ENCODE measurements at places on chromosomes 3 and 15.
A peak's percentile ranks its signal among the peaks of the same experiment; 100 is the strongest.

DNA sequence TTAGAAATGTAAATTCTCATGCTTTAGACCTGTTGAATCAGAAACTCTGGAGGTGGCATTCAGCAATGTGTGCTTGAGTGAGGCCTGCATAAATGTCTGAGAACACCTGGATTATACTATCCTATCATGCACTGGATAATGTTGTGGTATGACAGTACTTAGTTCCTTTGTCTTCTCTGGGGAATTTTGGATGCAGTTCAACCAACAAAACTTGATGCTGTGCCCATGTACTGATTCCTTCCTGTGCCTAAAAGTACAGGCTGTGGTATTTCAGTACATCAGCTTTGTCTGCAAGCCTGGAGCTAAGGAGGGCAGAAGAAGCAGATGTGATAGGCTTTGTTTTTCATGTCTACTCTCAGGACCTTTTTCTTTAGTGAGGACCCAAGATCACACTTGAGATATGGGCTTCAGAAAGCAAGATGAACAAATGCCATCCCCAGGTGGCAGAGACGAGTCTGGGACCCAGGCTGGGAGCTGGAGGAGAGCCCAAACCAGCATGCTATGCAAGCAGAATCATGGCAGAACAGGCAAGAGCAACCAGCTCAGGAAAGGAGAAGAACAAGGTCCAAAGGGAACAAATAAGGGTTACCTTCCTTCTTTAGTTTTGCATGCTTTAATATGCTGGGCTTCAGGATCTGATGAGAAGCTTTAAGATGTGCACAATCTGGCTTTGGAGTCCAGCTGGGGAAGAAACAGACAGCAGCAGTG is 124.7 kb downstream of the MYRIP start:
- no peak for DNase-seq

- DNase-seq, result no peak
Measured at GRCh38 chr3:21893242-21893641, 142.2 kb upstream of the ZNF385D start.

DNA sequence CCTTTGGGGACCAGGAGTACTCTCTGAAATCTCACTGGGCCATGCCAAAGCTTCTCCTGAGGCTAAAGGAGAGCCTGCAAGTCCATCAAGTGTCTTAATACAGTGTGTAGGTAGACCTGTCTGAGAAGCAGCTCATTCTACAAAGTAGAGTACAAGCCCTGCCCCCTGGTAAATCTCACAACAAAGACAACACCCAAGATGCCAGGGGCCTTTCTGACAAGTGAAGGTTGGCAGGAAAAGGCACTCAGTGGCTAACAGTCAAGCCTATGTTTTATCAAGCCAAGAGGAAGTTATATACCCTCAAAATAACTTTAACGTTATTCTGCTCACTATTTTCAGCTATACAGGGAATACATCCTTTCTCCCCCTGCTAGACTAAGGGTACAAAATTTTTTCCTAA is 58.3 kb downstream of the NMNAT3 start:
- no peak for DNase-seq

GRCh38 chr3:4270720-4271119 is 32.4 kb upstream of the SETMAR start:
- no peak for DNase-seq

DNA sequence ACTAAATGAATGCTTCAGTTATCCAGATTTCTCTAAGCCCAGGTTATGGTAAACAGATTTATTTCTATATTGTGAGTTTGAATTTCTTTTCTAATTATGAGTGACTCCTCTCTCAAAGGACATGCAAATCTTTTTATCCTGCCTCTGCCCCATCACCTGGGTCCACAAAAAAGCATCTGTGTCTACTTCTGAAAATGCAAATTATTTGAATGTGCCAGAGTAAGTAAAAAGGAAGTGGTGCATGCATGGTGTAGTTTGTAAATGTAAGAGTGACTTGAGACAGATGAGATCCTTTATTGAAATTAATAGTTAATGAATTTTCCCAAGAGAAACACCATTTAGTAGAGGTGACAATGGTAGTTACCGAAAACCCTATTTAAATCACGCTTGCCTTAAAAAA is 26.9 kb downstream of the MCTP2 start:
- no peak for DNase-seq

DNA sequence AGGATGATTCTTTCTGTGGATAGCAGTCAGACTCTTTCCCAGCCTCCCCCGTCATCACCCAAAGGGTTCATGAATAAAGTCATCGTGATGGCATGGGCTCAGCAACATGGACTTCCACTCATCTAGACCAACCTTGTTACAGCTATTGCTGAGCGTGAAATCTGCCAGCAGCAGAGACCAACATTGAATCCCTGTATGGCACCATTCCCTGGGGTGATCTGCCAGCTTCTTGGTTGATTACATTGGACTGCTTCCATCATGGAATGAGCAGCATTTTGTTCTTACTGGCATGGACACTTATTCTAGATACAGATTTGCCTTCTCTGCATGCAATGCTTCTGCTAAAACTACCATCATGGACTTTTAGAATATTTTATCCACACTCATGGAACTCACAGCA is 195.6 kb upstream of the AZI2 start:
- no peak for DNase-seq

GRCh38 chr15:99763827-99764226 is 30.6 kb upstream of the LYSMD4 start:
- no peak for DNase-seq

GRCh38 chr3:11356269-11356668 is 84.1 kb downstream of the ATG7 start:
- no peak for DNase-seq

DNA sequence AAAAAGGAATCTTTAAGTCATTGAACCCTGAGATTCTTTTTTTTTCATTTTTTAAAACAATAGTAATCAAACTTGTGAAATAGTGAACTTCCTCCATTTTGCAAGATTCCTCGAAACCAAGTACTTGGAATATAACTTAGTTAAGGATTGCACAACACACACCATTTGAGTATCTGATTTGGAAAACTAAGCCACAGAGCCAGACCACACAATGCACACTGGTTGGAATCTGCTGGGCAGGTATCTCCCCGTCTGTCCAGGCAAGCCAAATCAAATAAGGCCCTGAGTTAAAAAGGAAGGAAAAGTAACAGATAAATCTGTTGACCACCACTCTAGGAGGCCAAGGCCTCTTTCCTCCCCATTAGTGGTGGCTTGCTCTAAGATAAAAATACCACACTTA is 177.5 kb upstream of the ICE2 start:
- DNase-seq, result no peak

DNA sequence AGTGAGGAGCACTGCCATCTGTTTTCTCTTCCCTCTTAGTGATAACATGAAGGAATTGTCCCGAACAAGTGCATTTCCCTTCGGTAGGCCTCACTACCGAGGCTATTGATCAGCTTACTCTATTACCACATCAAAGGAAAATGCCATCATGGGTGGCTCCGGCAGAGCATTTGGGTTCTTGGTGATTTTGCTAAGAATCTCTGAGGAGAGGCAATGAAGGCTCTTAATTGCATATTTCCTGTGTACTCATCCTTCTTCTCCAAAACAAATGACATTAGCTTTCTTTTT is 35.3 kb downstream of the CHRD start:
- no peak for DNase-seq

- no peak for DNase-seq
Measured at GRCh38 chr3:100354850-100355249, 20.3 kb downstream of the NIT2 start.

GRCh38 chr15:32838820-32839219 is 121.0 kb downstream of the GREM1 start:
- no peak for DNase-seq

DNA sequence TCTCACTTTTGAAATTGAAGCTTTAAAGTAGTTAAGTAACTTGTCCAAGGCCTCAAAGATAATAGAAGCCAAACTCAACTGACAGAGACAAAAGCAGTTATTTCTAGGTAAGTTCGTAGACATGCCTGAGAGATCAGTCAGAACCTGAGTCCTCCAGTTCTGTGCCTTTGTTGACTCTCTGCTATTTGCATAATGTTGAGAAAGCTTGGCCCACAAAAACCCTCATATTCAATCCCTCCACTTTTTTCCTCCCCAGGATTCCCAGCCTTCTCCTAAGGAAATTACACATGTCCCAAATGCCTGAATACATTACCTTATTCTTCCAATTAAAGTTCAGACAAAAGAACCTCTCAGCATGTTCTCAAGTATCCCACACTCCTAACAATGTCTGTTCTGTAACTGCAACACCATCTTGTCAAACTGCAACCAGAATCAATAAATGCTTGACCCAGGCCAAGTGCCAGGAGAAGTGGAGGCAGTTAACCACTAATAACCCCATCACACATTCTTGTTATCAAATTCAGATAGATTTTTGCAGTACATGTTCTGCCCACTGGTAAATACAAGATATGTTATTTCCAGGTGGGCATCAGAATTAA is 217.8 kb downstream of the LRRC3B start:
- DNase-seq, result no peak

GRCh38 chr15:99928429-99928981 is 195.3 kb upstream of the LYSMD4 start:
- peak; percentile 83 for DNase-seq

Data from stimulated activated CD4-positive, alpha-beta T cell treated with anti-CD3 and anti-CD28 coated beads, TNF-alpha, amount 100 ng/mL, for 4 hours (primary cell).